ENCODE measurements at places on chromosomes 13 and 19. TPM values are rescaled to one million over a fixed set of nuclear protein-coding genes. Genes with fewer than 3 reads are reported as not detected.

- no peak for DNase-seq
Measured at GRCh38 chr13:113943821-113944565, 29.9 kb downstream of the C13orf46 start.

GRCh38 chr19:3046698-3047495, 15.4 kb downstream of the TLE5 start:
- DNase-seq: no peak

GRCh38 chr13:104170980-104171555, 1104.9 kb upstream of the SLC10A2 start:
- no peak for DNase-seq

DNA sequence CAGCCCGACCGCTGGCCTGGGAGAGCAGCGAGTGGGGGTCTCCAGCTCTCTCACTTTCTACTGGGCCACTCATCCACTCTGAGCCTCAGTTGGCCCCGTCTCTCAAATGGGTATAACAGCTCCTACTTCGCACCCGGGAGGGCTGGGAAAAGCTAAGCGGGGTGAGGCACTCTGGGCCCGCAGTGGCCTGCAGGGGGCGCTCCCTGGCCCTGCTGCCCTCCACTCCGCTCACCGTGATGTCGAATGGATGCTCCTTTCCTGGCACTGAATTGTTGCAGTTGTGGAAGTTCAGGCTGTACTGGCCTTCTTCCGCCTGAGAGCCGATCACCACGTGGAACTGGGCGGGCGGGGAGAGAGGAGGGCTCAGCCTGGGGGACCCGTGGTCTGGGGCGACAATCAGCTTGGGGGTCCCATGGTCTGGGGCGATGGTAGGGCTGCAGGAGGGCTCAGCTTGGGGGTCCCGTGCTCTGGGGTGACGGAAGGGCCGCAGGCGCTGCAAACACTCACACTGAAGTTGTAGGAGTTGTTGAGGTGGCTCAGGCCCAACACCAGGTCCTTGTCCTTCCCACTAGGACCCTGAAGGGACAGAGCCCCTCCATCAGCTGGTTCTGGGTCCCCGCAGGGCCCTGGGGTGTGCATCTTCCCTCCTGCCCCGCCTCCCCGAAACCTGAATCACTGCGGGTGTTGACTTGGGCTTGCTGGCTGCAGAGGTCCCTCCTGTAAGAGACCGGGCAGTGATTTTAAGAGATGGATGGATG, 3.9 kb downstream of the GPR108 start:
- DNase-seq: no peak

GRCh38 chr19:13807421-13808021, 12.3 kb downstream of the ZSWIM4 start:
- DNase-seq: no peak

DNA sequence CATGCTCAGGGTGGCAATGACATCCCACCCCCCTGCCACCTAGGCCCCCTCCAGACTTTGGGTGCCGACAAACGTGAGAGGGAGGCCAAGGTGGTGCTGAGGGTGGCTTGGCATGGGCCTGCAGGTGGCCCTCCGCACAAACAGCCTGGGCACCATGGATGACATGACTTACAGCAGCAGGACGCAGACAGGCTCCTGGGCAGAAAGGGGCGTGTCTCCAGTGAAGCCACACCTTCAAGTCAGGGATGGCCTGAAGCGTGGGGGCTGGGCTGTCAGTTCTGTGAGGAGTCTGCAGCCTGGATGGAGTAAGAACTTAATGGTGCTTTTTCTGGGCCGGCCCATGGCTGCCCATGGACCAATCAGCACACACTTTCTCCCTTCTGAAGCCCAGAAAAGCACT, 25.3 kb downstream of the POMP start:
- DNase-seq: no peak

DNA sequence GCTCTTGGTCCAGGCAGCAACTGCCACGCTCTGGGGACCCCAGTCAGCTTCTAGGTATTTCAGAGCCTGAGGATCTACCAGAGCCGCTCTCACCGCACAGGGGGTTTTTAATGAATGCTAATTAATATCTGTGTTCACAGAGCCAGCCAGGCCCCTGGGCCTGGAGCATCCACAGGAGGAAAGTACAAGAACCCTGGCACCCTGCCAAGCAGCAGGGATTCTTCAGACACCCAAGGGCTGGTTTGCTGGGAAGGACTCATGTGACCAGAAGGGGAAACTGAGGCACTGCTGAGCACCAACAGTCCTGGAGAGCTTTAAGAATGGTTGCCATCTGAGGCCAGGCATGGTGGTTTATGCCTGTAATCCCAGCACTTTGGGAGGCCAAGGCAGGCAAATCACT, 38.0 kb upstream of the ADGRE5 start:
- DNase-seq: no peak

DNA sequence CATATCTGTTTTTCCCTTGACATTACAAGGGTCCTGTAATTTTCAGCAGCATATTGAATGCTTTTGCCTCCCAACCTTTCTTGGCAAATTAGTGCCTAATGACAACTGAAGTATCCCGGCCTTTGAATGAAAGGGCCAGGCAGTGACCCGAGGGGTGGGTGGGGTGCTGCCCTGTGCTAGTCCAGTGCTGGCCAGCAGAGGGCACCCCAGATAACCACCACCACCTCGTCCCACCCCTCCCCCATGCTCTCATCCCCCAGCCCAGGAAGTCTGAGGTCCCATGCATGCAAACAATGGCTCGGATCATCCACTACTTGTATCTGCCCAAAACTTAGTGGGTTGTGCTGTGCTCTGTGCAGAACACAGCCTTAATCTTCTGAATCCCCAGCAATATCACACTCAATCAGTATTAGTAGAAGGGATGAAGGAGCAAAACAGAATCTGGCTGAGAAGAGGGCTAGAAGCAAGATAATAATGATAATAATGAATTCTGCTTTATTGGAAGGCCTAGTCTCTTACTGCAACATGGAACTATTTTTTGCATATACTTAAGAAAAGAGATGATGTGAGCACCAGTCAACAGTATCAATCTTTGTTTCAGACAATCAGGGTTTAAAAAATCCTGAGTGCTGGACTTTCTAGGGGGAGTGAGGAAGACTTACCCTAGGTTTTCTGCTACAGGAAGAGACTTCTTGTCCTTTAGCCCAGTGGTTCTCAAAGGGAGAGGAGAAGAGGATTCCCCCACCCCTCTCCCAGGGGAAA, 3.8 kb downstream of the ATP12A start:
- DNase-seq: no peak

DNA sequence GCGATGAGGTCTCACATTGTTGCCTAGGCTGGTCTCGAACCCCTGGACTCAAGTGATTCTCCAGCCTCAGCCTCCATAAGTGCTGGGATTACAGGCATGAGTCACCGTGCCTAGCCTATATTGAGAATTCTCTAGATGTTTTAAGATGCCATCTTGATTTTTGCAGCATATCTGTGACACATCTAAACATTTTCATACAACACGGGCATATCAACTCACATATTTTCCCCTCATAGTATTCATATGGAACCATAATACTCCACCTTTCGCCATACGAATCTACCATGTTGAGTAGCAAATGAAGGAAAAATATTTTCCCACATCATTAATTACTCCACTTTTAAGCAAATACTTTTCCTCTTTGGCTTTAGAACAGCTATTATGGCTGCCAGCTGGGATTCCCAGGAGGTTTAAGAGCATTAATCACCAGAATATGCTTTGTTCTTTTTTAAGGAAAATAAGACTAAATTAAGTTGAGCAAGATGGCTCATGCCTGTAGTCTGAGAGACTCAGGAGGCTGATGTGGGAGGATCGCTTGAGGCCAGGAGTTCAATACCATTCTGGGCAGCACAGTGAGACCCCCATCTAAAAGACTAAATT, 56.9 kb upstream of the GTF2F2 start:
- DNase-seq: no peak

GRCh38 chr13:19622193-19622592, 11.3 kb upstream of the MPHOSPH8 start:
- DNase-seq: no peak

GRCh38 chr19:46725036-46725820, 8.3 kb upstream of the PRKD2 start:
- no peak for DNase-seq

GRCh38 chr19:2544576-2545415, 68.9 kb downstream of the GADD45B start:
- no peak for DNase-seq

GRCh38 chr13:31947105-31947504, 84.5 kb upstream of the FRY start:
- no peak for DNase-seq

DNA sequence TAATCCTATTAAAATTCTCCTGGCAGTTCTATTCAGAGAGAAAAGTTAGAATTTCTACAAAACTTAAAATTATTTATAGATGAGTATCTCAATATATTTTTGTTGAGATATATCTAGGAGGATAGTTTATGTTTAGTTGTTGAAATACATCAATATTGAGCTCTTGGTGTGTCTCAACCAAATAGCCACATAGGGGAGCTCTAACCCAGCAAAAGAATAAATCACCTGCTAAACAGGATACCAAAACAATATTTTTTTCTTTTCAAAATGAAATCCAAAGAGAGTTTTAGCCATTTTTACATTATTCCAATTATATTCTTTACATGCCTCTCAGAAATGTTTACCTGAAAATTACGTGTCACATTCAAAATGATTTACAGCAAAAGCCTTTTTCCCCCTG, 954.7 kb downstream of the SLITRK6 start:
- no peak for DNase-seq

DNA sequence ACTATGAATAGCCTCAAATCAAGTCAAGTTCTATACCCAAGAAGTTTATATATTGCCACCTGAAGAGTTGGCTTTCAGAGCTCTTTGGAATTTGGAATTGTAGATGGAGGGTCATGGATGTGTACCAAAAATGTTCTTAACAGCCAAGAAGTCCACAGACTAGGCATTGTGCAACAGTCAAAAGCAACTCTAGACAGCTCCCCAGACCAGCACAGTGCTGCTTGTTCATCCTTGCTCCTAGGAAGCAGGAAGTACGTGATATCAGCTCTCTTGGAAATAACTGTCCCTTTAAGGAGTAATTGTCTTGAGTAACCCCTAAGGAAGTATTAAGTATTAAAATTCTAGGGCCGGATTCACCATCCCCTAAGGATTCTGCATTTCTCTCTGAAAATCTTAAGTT, 30.7 kb upstream of the IL17D start:
- peak; percentile 6 for DNase-seq

DNA sequence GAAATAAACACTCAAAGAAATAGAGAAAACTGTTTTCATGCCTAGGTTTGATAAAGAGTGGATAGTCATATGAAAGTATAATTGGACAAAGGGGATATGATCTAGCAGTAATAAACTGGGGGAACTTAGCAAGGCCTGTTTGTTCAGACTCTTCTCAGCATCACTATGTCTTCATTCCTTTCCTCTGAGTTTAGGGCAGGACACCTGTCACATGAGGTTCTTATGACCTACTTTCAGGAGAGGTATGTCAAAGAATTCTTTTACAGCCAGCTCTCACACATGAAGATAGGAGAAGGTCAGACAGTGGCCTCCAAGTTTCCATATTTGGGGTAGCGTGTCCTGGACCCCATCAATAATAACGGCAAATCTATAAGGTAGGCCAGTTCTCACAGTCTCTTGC, 11.4 kb upstream of the RFXAP start:
- no peak for DNase-seq

DNA sequence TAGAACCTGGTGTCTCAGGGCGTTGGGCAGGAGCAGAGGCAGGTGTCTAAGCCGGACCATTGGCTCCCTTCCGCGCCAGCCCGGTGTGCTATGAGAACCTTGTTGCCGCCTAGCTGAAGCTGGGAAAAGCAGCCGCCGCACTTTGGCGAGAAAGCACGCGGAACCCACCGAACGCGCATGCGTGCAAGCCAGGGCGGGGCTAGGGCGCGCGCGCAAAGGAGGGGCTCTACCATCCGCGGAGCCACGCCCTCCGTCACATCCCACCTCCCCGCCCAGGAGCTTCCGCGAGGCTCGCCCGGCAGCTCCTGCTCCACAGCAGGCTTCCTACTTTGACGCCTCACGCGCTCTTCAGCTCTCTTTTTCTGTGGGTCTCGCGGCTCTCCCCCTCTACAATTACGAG, 51.3 kb downstream of the WDR87 start:
- no peak for DNase-seq

DNA sequence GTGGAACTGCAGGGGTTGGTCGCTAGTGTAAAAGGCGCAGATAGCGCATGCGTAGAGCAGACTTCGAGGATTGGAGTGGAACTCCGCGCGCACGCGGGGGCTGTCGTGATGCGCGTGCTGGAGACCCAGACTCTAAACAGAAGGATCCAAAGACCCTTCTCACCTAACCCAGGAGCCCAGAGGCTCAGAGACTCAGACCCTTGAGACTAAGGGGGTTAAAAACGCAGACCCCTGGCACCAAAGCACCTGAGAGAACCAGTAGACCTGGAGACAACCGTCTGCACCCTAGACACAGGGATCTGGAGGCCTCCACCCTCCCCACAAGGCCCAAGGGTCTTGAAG, 567 bp upstream of the CTU1 start:
- DNase-seq: no peak

DNA sequence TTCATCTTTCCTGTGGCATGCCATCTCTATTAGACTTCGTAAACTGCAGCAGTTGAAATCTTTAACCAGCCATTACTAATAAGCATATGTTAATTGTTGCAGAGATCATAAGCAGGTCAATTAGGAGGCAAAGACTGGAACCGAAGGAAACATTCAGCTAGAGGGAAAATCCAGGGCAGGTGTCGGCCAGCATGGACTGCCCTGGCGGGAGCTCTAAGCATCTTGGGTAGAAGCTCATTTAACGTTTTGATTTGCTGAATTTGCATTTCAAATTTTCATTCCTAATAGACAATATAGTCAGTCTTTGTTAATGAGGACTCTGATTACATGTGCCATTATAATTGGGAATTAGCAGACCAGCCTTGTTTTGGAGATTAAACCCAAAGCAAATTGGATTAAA, 238.6 kb downstream of the POU4F1 start:
- no peak for DNase-seq

DNA sequence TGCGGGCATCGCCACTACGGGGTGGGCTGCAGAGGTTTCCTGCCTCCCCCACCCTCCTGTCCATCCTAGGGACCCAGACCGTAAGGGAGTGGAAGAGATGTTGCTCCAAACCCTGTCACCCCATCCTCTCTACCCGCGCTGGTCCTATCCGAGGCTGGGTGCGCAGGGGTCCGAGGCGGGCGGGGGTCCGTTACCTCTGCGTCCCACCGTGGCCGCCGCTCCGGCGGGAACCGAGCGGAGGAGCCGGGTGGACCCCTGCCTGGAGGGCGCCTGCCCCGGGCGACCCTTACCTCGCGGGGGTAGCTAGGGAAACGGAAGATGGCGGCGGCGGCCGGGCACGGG, at the start of gene DGKH:
DGKH (plus strand) TSS at position 307 of the 342 bp plus-strand sequence. CDS start 126 bp downstream, outside the sequence.
- DNase-seq: no peak

- no peak for DNase-seq
Measured at GRCh38 chr13:28817204-28817603, 2.9 kb upstream of the MTUS2 start.

- no peak for DNase-seq
Measured at GRCh38 chr13:45670189-45670885, 31.8 kb upstream of the CBY2 start.

- DNase-seq: no peak
Measured at GRCh38 chr13:67101730-67102467, 128.2 kb downstream of the PCDH9 start.

ARHGEF18 gene
- polyA plus RNA-seq: 6.0 TPM

PLVAP gene
- not detected for polyA plus RNA-seq

ALOX5AP gene
- 5.2 TPM for polyA plus RNA-seq

KCNJ14 gene
- polyA plus RNA-seq: 0.20 TPM

TEX26 gene
- 0.09 TPM for polyA plus RNA-seq
